Caki2 (cell line): ENCODE measurements at places on chromosomes 12 and 14. TPM values are rescaled to one million over a fixed set of nuclear protein-coding genes. Genes with fewer than 3 reads are reported as not detected.

DNA sequence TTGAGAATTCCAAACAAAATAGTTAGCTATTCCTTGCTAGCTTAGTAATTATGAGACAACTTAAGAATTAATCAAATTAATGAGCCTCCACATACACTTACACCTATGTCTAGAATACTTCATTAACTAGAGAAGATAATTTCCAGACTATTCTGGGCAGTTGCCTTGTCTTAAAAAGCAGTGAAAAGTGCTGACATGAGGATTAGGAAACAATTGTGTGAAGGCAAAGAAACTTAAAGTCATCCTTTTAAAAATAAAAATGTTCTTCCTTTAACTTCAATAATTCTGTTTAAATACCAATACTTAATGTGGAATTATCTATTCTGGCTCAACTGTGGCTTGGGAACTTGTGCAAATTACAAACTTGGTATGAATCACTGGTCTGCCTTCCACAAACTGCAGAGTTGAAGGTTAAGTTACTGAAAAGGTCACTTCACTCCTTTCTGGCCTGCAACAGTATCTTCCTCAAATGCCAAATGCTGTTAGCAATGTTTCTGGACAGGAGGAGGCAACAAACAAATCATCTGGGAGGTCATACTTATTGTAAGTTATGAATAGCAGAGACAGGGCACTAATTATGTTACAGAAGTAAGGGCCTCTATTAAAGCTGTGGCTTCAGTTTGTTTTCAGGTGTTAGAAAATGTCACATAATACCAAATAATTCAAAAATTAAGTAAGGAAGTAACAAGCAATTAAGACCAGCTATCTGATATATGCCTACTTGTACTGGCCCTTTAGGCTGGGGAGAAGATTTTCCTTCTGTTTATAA is 19.2 kb downstream of the PPTC7 start:
- no peak for DNase-seq

DNA sequence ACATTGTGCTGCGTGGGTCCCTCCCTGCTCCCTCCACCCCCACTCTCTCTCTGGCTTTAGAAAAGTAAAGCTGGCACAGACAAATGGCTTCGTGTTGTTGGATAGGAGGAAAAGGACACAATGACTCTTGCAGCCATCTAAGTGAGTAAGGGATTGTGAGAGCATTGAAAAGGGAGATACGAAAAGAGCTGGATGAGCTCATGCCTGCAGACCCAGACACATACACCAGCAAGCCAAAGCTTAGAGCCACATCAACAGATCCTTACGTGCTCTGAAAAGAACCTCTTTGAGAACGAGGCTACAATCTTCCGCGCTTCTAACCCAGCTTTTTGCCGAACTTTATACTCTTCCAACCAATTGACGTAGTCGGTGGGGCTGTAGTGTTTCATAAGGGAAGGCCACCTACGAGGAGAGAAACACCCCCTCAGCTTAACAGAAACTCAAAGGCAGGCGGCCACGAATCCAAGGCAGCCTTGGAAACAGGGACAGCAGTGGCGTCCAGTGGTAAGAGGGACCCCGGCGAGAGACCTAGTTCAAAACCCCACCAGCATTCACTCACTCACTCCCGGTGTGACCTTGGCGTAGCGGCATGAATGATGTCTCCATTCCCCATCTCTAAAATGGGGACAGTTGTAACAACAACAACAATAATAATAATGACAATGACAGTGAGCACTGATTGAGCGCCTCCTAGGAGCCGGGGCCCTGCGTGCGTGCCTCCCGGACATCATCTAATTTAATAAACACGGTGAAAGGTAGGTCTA is 1.1 kb downstream of the FBXO21 start:
- no peak for DNase-seq

DNA sequence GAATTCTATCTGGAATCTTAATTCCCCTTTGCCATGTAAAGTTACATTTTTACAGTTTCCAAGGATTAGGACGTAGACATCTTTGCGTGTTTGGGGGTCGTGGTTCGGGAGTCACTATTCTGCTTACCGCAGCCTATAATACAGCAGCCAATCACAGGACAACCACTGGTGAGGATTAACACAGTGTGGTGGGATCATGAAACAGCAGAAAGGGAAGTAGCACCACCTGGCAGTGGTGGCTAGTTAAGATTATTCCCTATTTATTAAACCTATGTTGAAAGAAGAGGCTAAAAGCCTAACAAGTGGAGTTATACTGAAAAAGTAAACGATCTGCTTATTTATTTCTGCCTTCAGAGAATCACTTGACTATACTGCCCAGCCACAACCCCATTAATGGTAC is 71.7 kb downstream of the IPO8 start:
- no peak for DNase-seq

GRCh38 chr14:105204206-105204930 is 23.3 kb upstream of the NUDT14 start:
- DNase-seq: peak; percentile 87

DNA sequence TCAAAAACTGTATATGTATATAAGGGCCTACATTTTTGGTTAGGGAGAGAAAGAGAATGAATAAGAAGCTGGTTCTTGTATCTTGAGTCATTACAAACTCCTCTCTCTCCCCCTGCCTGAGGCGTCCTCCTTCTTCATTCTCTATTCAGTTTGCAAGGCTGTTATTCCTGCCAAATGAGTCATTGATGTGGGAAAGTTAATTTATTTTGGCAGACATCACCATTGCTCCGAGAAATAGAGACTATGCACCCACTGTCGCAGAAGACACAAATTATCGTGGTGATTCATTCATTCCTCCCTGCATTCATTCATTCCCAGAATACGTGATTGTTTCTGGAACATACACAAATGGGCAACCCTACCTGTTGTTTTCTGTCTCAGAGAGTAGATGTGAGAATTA is 112.5 kb upstream of the MED13L start:
- peak; percentile 85 for DNase-seq

GRCh38 chr12:63103494-63104131 is 47.4 kb downstream of the AVPR1A start:
- DNase-seq: peak; percentile 21

DNA sequence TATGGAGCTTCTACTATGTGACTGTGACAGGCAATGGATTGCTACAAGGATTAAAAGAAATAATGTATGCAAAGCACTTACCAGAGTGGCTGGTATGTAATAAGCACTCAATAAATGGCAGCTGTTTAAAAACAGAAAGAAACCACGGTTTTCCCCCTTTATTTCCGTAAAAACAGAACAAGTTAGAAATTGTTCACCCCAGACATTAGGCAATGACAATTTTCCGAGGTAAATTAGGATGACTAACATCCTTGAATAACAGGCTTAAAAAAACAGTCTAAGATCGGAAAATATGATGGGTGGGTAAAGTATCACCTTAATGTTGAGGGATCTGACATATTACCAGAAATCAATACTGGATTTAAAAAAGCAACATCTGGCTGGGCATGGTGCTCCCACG is 20.9 kb upstream of the CNIH1 start:
- DNase-seq: no peak

DNA sequence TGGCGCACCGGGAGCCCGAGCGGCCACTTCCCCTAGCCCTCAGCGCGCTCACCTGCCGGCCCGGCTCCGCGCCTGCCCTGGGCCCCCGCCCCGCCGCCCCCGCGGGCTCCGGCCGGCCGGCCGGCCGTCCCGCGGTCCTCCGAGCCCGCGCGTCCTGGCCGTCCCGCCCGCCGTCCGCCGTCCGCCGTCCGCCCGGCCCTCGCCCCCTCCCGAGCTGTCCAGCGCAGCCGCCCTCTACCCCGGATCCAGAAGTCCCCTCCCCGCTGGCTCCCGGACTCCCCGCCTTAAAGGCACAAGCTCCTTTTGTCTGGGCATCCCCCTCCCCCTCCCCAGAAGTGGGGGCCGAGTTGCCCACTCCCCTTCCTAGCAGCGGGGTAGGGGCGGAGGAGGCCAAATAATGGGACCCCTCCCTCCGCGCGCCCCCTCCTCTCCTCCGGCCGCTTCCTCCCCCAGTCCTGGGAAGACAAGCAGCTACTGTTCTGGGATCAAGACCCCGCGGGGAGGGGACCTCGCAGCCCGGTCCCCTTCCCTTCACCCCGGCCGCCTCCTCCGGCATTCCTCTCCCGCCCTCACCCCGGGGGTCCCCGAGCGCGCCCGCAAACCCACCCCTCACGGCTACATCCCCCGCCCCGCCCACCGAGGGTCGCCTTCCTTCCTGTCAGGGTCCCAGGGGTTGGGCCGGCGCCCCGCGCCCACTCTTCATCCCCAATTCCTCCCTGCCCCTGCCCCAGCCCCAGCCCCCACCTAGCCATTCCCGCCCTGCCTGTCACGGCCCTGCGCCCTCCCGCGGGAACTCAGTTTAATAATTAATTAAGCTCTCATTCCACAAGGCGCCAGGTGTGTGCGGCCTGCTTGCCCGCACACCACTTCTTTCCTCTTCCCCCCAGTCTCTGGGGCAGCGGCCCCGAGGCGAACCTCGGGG is at the start of gene ADCY6:
ADCY6 (minus strand) TSS at position 236 of the 922 bp plus-strand sequence. CDS start 5,655 bp downstream, outside the sequence.
- DNase-seq: peak; percentile 54

GRCh38 chr14:93734086-93734822 is 54.0 kb downstream of the PRIMA1 start:
- DNase-seq: no peak

Gene BEGAIN
- total RNA-seq: 0.24 TPM in 1 of 2 replicates, not detected in the other

Gene TAPBPL
- 3.1 and 20.5 TPM in 2 replicates for total RNA-seq

Gene TRHDE
- total RNA-seq: 26.0 and 36.2 TPM in 2 replicates

Gene CLEC9A
- total RNA-seq: not detected in 2 replicates

Gene HOXC5
- not detected in 2 replicates for total RNA-seq
